ENCODE measurements at places on chromosomes 7 and 10.

DNA sequence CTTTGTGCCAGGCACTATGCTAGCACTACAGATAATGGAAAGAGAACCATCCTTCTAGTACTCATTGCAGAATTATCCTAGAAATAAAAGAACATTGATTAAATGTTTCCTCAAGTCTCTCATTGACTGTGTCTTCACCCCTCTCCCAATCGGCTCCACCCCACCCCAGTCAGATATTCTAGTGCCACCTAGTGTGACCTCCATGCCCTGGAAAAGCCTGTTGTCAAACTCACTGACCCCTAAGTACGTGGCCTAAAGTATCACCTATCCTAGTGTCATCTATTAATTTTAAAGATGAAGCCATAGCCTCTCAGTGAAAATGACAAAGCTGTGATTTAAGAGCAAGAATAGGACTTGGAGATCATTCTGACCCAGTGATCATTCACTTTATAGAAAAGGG, 26.3 kb downstream of the LGI1 start:
- no peak for DNase-seq

DNA sequence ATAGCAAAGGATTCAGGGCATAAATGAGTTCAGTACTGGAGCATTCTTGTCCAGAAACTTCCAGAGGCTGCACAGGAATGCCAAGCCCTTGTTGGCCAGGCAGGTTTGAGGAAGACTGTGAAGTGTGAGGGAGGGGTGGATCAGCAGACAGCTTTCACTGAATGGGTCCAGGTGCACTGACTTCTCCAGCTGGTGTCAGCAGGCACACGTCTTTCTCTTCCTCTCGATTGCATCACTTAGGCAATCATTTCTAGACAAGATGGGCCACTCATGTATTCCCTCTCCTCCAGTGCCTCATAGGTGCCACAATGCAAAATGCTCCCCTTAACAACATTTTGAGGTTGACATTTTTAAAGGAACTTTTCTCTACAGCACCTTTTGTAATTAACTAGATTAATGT, 15.6 kb upstream of the PLEKHS1 start:
- DNase-seq: no peak

DNA sequence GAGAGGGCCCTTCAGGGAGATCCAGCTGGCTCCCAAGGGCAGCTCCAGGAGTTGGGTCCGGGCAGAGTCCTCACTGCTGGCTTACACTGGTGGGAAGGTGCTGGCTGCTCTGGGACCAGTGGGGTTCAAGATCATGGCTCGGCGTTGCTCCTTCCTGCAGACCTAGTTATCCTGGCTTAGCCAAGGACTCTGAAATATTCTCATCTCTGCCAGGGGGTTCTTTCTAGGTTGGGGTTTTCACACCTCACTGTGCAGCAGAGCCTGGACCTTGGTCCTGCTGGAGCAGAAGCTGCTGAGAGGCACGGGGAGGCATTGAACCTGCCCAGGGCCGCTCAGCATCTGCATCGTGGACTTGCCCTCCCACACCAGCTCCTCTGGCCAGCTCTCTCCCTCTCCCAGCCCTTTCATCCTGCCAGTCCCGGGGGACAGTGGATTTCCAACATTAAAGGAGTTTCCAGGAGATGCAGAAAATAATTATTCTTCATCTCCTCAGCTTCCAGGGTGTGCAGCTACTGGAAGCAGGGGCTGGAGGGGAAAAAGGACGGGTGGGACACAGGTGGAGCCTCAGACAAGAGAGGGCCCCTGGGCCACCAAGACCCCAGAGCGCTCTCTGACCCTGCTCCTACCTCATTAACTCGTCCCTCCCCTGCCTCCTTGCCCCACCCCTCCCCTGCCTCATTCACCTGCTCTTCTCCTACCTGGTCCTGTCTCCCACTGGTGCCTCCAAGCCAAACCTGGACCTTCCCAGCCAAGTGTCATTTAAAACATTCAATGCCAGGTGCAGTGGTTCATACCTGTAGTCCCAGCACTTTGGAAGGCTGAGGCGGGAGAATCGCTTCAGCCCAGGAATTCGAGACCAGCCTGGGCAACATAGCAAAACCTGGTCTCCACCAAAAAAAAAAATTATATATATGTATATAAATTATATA, 42.5 kb downstream of the JAKMIP3 start:
- no peak for DNase-seq

DNA sequence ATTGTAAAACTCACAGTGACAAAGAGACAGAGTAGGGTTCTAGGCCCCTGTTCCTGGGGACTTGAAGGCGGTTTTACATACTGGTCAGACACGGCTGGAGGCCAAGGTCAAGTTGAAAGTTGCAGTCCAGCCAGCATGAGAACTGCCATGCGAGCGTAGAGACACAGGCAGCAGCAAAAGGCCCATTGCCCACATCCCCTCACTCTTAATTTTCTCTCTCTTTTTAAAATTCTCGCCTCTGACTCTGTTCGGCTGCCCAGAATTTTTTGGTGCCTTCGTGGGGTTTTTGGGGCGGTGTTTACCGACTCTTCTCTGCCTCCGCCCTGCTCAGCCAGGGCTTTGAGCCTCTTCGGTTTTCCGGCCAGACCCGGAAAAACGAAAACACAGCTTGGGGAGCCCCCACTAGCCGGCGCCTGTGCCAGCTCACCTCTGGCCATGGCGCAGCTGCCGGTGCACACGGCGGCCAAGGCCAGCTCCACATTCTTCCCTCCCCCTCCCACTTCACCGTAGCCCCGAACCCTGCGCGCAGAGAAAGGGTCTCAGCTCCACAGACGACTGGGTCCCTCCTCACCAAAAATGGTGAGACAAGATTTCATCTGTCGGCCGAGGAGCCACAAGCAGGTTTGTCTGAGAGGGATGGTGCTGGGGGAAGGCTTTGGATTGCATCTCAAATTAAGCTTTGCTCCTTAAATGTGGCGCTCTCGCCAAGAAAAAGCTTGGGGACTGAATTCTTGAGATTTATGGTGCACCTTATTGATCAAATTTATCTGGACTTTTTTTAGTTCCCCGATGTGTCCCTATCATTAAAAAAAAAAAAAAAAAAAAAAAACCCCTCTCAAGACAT, 2.3 kb upstream of the HOXA13 start:
- DNase-seq: no peak

DNA sequence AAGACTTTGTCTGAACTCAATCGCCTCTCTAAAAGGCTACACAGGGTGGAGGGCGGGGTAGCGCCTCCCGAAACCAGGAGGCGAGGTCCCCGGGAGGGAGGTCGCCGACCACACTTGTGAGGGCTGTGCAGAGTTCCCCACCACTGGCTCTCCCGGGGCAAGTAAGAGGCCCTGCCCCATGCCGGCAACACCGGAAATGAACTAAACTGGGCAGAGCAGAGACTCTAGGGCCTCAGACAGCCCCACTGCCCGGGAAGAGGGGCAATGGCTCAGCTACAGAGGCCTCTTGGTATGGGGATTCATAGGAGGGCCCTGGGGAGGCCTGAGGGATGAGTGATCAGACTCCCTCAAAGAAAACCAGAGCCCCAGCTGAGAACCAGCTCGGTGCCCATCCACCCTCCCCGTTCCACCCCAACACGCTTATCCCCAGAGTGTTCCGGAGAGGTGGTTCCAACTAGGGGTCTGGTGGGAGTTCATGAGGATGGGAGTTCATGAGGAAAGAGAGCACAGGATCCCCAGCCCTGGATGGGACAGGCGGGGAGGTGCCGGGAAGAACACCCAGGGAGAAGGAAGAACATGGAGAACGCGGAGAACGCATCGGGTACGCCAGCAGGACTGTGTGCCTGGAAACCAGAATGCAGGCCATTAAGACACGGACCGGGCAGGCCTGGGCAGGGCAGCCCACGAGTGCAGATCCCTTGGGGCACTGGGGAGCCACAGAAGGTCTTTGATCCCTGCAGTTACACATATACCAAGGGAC, 89.4 kb upstream of the MYL10 start:
- no peak for DNase-seq

- no peak for DNase-seq
Observed at GRCh38 chr10:93034426-93034825, 26.2 kb upstream of the CYP26C1 start.

GRCh38 chr10:77267703-77268675, 369.6 kb downstream of the KCNMA1 start:
- DNase-seq: no peak

DNA sequence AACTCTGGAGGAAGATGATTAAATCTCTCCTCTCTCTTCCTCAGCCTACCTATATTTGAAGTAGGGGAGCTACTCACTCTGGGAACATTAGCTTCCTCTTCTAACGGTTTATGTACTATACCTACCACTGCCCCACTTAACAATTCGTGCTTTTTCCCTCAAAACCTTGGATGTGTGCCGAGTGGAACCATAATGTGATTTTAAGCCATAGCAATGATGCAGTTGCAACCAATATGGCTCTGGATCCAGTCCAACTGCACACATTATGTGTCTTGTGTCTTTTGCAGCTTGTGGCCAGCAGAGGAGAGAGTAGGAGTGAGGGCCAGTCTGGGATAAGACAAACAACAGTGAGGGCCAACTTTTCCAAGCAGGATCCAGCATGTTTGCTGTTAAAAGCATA, 170.7 kb downstream of the GATA3 start:
- no peak for DNase-seq

GRCh38 chr7:38870147-38870546, 38.8 kb downstream of the VPS41 start:
- DNase-seq: no peak

DNA sequence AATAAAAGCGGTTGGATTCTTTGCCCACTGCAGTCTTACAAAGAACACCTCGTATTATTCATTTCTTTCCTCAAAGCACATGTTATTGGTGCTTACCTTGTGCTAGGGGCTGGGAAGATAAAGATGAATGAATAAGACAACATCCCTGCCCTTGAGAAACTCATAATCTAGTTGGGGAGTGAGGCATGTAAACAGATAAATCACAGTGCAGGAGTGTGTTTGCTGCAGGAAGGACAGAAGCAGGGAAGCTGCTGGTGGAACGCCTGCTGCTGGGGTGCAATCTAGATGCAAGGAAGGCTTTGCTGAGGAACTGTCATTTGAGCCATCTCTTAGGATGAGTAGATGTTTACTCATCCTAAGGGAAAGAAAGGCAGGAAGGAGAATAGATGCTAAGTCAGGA, 135.6 kb downstream of the TMEM178B start:
- DNase-seq: no peak

- no peak for DNase-seq
Observed at GRCh38 chr10:44439239-44439957, 54.5 kb upstream of the CXCL12 start.

DNA sequence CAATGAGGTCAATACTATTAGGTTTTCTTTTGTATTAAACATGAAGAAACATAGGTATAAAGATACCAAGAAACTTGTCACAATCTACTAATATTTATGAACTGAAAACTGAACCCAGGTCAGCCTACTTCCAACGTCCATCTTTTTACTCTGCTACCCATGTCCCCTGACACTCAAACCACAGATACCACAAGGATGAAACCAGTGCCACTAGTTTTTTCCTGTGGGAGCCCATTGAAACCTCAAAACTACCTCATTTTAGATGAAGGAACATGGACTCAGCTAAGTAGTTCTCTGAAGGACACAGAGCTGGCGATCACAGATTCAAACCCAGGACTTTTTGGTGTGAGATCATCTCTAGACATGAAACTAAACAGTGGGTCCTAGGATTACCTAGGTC, 6.8 kb downstream of the TET1 start:
- DNase-seq: no peak

DNA sequence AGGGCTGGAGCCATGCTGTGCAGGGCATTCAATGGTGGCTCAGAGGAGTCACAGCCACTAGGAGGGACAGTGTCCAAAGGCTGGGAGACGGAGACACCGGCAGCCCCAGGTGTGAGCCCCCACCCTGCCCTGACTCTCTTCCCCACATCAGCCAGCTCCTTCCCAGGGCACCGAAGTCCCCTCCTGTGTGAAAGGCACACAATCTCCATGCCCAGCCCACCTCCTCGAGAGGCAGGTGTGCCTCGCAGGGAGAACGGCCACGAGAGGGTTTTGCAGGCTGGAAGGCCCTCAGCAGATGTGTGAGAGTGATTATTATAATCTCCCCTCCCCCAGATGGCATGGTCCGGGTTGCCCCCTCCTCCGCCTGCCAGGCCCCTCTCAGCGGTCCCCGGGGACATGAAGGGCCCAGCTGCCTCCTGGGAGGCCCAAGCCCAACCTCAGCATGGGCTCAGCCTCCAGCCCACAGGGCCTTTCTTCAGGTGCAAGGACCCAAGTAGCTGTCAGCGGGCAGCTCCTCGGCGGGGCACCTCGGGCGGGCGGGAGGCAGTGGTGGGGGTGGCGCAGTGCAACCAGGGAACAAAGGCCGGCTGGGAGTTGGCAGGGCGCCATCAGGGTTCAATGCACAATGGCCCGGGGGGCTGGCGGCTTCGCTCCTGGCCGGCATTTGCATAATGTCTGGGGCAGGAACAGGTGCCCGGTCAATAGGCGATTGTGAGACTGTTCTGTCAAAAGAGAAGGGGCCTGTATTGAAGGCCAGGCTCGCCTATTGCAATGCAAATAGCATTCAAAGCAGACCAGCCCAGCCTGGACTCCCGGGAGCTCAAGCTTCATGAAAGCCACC, 155.3 kb upstream of the ZMIZ1 start:
- DNase-seq: no peak

DNA sequence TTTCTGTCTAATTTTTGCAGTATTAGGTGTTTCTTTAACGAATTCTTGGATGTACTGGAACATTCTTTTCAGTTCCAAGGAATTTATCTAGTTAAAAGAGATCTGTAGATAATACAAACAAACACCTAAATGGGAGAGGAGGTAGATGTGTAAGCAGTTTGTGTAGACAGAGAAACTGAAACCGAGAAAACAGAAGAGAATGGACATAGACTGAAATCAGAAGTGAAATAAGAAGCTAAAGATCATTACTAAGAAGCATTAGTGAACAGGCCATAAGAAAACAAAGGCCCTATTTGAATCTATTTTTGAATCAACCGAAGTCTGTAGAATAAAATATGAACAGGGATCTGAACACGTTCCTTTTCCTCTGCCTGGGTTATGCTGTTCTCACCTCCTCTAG, 26.5 kb upstream of the TMEM229A start:
- no peak for DNase-seq

DNA sequence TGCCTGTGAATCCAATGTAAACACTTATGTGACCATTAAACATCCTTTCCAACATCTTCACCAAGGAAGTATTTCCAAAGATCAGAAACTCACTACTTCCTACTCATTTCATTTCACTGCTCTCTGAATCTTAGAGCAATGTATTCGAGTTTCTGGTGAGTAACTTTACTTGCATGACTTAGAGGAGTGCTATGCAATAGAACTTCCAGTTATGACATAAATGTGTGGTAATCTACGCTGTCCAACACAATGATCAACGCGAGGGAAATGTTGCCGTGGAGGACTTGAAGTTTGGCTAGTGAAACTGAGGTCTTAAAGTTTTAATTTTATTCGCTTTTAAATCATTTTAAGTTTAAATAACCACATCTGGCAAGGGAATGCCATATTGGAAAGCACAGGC, 1326.3 kb downstream of the XPNPEP1 start:
- DNase-seq: no peak

DNA sequence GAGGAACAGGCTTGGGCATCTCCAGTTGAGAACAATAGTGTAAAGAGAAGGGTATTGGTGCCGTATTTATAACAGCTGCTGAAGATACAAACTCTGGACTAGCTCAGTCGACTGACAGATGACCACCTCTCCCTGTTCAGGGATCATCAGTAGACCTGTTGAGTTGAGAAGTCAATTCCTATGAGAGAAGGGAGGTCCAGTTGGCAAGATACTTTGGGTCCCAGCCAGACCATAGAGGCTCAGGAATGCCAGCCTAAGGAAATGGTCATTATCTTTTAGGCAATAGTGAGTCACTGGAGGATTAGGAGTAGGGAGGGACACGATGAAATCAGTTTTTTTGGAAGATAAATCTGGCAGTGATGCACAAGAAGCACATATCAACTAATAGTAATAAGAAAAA, 202.9 kb downstream of the TRIL start:
- DNase-seq: no peak

Measured in activated CD8-positive, alpha-beta memory T cell treated with anti-CD3 and anti-CD28 coated beads for 1 hour (primary cell).